Regular cardiac myocyte (primary cell): ENCODE measurements at places on chromosomes 12 and 14. TPM values are rescaled to one million over a fixed set of nuclear protein-coding genes. Genes with fewer than 3 reads are reported as not detected.

LIN52 gene
- 10.7 and 12.1 TPM in 2 replicates for total RNA-seq

SMCO2 gene
- total RNA-seq = not detected in 2 replicates

FBXO33 gene
- total RNA-seq = 20.3 and 23.0 TPM in 2 replicates

EFS gene
- total RNA-seq = 4.2 and 4.6 TPM in 2 replicates

GRIN2B gene
- 0.19 and 0.28 TPM in 2 replicates for total RNA-seq

KLC1 gene
- total RNA-seq = 230 and 231 TPM in 2 replicates

FOXG1 gene
- total RNA-seq = under 0.01 TPM in 1 of 2 replicates, not detected in the other

RASSF9 gene
- total RNA-seq = 0.77 and 0.85 TPM in 2 replicates

DHRS4L2 gene
- 16.3 and 16.9 TPM in 2 replicates for total RNA-seq

FOXA1 gene
- not detected in 2 replicates for total RNA-seq

ACSM4 gene
- total RNA-seq = not detected in 2 replicates

TAS2R42 gene
- total RNA-seq = not detected in 2 replicates

SERPINA10 gene
- under 0.01 TPM in 1 of 2 replicates, not detected in the other for total RNA-seq

TRHDE gene
- 0.38 and 1.7 TPM in 2 replicates for total RNA-seq

GLIPR1L1 gene
- total RNA-seq = not detected in 2 replicates

APAF1 gene
- total RNA-seq = 30.7 and 39.3 TPM in 2 replicates
